ENCODE measurements at places on chromosomes 12 and 14.

- DNase-seq, result no peak
Observed at GRCh38 chr12:105259226-105259625, 23.3 kb upstream of the APPL2 start.

DNA sequence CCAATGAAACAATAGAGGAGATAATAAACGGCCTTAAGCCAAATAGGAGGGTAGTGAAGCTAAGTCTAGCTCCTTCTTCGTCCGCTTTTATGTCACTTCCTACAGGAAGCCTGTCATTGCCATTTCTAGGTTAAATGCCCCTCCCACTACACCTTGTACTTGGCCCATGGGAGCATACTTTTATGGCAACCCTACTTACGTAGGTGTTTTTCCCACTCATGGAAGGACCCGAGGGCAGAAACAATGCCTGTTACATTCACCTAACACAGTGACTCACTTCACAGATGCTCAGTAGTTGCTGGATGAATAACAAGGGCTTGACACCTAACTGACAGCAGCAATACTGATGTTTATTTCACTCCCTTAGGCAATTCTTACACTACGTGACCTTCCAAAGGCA lies 44.5 kb downstream of the ALKBH1 start:
- no peak for DNase-seq

GRCh38 chr14:55151601-55152000 lies 22.5 kb downstream of the LGALS3 start:
- no peak for DNase-seq

- no peak for DNase-seq
Observed at GRCh38 chr12:12508612-12509011, 54.1 kb downstream of the DUSP16 start.

Data from effector memory CD4-positive, alpha-beta T cell (primary cell).